ENCODE measurements at places on chromosomes 3 and 15.

DNA sequence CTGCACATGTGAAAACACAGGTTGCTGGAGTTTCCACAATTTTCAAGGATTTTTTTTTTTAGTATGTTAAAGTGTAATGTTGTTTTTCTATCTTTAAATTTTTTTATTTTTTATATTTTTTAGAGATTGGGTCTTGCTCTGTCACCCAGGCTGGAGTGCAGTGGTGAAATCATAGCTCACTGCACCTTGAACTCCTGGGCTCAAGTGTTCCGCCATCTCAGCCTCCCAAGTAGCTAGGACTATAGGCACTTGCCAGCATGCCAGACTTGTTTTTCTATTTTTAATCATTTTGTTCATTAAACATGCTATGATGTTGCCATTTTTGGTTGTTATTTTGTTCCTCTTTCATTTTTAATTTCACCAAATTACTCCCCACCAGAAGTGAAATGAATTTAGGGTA lies 16.7 kb upstream of the THUMPD3 start:
- no peak for DNase-seq

DNA sequence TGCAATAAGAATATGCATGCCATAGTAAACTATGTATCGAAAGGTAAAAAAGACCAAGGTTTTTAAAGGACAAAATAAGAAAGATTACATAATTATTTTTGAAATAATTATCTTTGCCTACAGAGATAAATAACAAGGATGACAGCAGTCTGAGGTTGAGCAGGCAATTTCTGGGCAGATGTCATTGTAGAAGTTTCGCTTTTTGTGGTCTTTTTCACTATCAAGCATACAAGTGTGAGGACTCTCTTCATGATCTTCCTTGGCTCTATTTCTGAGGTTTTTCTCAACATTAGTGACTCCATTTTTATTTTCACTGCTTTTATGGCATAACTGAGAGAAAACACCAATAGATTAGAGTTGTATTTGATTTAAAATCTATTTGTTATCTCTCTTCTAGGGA lies 1337.9 kb upstream of the EPHA6 start:
- DNase-seq: no peak

GRCh38 chr3:128282380-128283196 lies 129.3 kb downstream of the EEFSEC start:
- no peak for DNase-seq

DNA sequence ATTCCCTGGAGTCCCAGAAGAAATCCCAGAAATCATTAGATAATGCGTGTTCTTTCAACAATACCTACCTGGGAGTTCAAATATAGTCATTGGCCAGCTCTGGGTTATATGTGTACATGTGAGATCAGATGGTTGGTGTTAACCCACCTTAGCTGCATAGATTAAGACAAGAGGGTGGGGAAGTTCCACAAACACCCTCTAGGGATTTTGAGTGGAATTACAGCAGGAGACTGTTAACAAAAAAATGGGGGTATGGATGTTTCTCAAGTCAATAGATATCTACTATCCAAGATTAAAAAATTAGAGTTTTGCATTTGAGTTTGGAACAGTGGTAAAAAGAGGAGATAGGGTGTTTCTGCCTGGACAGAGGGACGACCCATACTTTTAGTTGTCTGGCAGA lies 282.5 kb upstream of the CNTN3 start:
- DNase-seq: no peak

GRCh38 chr3:21109056-21109455 lies 642.0 kb downstream of the ZNF385D start:
- no peak for DNase-seq

Measured in fibroblast of skin of left quadriceps (primary cell).